Articular chondrocyte of knee joint (primary cell): ENCODE measurements at places on chromosomes 16 and 17. TPM values are rescaled to one million over a fixed set of nuclear protein-coding genes. Genes with fewer than 3 reads are reported as not detected.

TBC1D3 gene
- not detected in 2 replicates for total RNA-seq

KRT28 gene
- not detected in 2 replicates for total RNA-seq

KCNJ2 gene
- 1.2 and 2.3 TPM in 2 replicates for total RNA-seq

ABCC11 gene
- total RNA-seq: 0.13 and 0.43 TPM in 2 replicates

PYDC1 gene
- not detected in 2 replicates for total RNA-seq
